Activated CD8-positive, alpha-beta memory T cell treated with anti-CD3 and anti-CD28 coated beads for 4 hours (primary cell): ENCODE measurements at places on chromosomes 16 and 17.

DNA sequence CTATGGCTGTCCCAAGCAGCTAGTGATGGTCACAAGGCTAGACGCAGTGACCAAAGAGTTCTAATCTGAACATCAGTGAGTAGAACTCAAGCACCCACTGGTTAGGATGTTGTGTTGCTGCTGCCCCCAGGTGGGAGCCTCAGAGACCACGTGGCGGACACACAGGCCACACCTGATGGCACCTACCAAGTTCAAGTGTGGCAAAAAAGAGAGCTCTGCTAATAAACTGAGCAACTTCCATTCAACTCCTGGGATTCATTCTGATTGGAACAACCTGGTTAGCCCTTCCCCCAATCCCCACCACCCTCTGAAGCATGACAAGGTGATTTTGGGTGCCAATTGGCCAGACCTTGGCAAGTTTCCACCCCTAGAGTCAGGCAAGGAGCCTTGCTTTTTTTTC is 3.5 kb upstream of the LCMT1 start:
- no peak for DNase-seq

GRCh38 chr16:79687249-79688130 is 87.0 kb upstream of the MAF start:
- DNase-seq, result no peak

DNA sequence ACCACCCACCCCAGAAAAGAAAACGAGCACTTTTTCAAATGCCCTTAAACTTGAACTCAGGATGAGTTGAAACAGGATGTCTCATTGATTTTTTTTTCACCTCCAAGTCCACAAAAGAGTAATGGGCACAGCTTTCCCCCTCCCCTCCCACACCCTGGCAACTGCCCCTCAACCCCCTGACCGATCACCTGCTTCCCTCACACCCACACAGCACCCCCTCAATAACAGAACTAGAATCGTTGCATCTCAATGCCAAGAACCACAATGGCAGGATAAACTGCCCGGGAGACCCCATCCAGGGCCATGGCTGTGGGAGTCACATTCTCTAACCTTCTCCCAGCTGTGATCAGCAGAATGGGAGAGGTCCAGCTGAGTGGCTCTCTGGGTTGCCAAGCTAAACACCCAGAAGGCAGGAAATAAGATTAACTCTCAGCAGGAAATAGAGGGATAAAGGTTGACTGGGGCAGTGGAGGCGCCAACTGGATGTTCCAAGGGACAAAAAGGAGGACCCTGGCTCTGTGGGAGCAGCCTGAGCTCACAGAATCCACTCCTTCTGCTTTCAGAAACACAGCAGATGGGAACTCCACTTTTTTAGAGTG is 128.0 kb upstream of the SDK2 start:
- DNase-seq, result no peak

- peak; percentile 24 for DNase-seq
Observed at GRCh38 chr17:41812381-41813151, at the start of gene FKBP10. FKBP10 (plus strand) TSS chr17:41813004; CDS start chr17:41813035, 31 bp downstream.

- no peak for DNase-seq
Observed at GRCh38 chr16:83623892-83624291, 183.9 kb upstream of the HSBP1 start.

GRCh38 chr17:1744551-1745512 is 2.2 kb downstream of the SERPINF2 start:
- no peak for DNase-seq
